Foreskin fibroblast (primary cell): ENCODE measurements at places on chromosomes 4 and X.

- DNase-seq, result peak; percentile 44
Observed at GRCh38 chr4:173505924-173506518, 24.0 kb downstream of the HAND2 start.

DNA sequence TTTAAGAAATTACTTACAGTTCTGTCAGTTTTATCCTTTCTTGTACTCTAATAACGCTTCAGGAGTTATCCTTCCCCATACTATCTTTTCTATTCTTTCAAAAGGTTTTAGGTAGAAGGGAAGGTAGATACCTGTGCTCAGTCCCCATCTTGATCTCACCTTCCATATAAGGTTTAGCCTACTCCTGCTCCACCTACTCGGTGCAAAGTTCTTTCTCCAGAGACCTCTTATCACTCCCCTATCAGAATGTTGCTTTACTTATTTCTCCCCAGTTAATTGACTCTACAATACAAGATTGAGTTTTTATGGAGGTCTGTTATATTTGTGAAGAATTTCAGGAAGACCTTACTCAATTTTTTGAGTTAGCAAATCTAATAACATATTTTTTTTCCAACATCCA lies 33.9 kb downstream of the SPRY1 start:
- DNase-seq, result no peak

- DNase-seq, result no peak
Observed at GRCh38 chr4:185838514-185839193, 26.7 kb upstream of the SORBS2 start.

- DNase-seq, result peak; percentile 84
Observed at GRCh38 chrX:45517090-45517973, 316.7 kb upstream of the DIPK2B start.

GRCh38 chr4:162705130-162705803 lies 461.4 kb downstream of the NAF1 start:
- DNase-seq, result no peak

- no peak for DNase-seq
Observed at GRCh38 chr4:57083090-57083489, 27.1 kb downstream of the IGFBP7 start.

DNA sequence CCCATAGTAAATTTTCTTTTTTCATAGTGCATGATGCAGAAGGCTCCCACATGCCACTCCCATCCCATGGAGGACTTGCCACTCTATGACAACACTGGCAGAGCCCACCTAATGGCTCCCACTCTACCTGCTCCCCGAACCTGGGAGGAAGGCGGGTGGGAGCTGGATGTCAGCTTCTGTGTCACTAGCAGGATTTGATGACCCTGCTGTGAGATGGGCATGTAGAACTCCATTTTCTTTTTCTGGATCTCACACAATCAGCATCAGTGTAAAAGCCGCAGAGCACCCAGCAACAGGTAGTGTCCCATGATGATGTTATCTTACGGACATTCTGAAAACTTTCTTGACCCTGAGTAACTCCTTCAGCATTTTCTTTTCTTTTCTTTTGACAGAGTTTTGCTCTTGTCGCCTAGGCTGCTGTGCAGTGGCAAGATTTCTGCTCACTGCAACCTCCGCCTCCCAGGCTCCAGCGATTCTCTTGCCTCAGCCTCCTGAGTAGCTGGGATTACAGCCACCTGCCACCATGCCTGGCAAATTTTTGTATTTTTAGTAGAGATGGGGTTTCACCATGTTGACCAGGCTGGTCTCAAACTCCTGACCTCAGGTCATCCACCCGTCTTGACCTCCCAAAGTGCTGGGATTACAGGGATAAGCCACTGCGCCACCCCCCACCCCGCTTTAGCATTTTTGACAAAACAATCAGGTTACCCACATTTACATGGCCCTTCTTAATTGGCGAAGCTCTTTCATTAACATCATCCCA lies 15.0 kb upstream of the ADH1A start:
- no peak for DNase-seq

- no peak for DNase-seq
Observed at GRCh38 chr4:35993606-35994005, 250.7 kb downstream of the ARAP2 start.

GRCh38 chr4:107219681-107220080 lies 183.6 kb upstream of the DKK2 start:
- DNase-seq, result peak; percentile 17

- DNase-seq, result no peak
Observed at GRCh38 chrX:51922561-51922960, 29.1 kb downstream of the MAGED1 start.

- DNase-seq, result no peak
Observed at GRCh38 chr4:121792966-121793365, 8.2 kb upstream of the EXOSC9 start.

- DNase-seq, result no peak
Observed at GRCh38 chr4:11624370-11624769, 195.7 kb upstream of the HS3ST1 start.
